ENCODE measurements at places on chromosomes 1 and 21.

GRCh38 chr1:113931451-113931851 lies 2.3 kb downstream of the HIPK1 start:
- peak; percentile 57 for DNase-seq

DNA sequence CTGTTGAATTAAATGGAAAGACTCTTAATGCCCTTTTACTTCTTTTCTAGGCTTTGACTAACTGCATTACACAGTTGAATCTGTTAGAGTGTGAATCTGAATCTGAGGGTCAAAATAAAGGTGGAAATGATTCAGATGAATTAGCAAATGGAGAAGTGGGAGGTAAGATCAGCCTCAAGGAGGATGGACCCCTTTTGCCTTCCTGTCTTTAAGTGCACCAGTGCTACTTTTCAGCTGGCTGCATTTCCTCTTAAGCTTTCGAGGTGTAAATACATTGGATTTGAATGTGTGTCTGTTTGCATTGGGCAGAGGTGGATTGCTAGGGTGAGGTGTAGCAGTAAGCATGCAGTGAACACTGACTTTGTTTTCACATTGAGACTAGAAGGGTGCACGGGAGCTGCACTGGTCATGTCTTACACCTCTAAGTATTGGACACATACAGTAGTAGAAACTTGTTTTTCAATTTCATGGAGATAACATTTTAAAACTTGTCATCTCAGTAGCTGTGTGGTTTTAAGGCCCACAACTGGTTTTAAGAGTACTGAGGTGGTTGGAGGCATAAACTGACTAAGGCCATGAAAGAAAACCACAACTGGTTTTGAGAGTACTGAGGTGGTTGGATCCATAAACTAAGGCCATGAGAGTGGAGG lies 35.4 kb downstream of the MIA3 start:
- no peak for DNase-seq

DNA sequence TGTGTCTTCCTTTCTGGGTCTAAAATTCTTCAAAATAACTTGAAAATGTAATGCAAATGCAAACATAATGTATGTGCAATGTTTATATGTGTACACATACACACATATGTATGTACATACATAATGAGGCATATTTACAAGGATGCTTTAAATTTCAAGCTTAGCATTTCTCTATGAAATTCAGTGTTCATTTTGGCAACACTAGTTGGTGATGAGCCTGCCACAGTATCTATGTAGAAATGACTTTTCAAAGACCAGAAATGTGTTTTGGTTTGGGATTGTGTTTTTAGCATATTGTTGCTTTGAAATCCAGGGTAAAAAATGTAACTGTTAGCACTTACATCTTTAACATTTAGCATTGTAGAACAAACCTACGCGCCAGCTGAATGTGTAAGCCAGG lies 10.1 kb downstream of the GABPA start:
- DNase-seq = no peak

DNA sequence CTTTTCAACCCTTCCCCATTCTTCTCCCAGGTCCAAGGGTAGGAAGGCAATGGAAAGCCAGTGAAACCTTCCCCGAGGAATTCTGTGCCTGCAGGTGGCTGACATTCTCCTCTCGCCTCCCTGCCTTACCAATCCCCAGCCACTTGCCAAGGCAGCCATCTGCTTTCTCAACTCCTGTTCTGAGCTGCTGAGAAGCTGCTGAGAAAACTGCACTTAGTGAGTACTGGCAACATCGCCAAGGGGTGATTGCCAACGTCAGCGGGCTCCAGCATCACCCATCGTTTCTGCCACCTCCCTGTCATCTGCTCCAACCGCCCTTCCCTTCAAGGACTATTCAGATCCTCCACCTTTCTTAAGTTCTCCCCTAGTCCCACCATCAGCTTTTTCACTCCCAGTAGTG lies 106.0 kb downstream of the PTPRU start:
- no peak for DNase-seq

GRCh38 chr1:22526677-22527076 lies 36.6 kb upstream of the EPHA8 start:
- DNase-seq = no peak

DNA sequence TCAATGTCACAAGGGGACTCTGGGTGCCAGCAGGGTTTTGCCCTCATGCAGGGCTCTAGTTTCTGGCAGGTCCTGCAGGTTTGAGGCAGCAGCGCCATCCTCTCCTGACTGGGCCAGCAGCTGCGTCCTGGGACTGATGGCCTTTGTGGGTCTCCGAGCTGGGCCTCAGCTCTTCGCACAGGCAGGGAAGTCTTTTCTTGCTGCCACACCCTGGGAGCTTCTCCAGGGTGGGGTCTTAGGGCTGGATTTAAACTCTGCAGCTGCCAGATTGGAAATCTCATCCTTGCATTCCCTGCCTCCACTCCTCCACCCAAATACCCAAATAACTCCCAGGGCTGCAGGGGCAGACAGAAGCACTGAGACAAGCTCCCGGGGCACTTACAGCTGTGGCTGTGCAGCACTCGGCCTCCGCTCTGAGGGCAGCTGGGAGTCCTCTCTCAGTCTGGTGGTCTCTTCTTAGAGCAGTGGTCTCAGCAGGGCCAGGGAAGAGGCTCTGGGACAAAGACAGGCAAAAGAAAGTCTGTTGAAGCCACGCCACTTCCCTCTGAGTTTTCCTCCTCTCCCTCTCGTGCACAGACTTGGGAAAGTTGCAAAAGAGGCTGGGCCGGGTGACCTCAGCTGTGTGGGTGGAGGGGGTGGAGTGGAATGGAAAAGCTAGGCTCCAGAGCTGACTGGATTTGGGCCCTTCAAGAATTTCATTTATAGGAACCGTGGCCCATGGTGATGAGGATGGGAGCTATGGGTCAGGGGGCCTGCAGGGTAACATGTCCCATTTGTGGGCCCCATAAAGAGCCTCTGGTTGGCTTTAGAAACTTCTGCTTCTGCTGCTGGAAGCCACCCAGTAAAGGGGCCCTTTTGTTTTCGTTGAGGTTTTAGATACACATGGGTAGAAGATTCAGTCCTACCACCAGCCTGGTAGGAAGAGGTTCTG lies at the start of gene RAB7B:
TSS of gene RAB7B (minus strand) at position 525 of the 931 bp plus-strand sequence. CDS start 9,260 bp downstream, outside the sequence.
- peak; percentile 81 for DNase-seq

- no peak for DNase-seq
Measured at GRCh38 chr1:229856009-229856650, 210.9 kb upstream of the GALNT2 start.

GRCh38 chr1:177341773-177342172 lies 171.0 kb downstream of the BRINP2 start:
- no peak for DNase-seq

- no peak for DNase-seq
Measured at GRCh38 chr21:44720170-44720569, 8.8 kb upstream of the TSPEAR start.

- no peak for DNase-seq
Measured at GRCh38 chr1:62977366-62977765, 193.4 kb downstream of the ATG4C start.

DNA sequence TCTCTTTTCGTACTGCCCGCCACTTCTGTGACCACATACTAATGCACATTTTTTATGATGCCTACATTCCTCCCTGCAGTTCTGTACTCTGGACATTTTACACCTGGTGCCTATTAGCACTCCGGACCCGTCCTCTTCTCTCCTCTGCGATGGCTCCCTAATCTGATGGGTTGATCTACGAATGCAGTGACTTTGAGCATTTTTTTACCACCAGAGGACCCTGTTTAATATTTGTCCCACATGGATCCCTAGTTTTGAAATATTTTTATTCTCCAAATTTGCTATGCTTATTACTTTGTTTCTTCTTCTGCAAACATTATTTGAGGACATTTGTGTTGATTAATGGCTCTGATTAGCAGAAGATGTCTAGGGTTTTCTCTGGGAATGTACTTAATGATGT lies 5.2 kb downstream of the PPFIA4 start:
- no peak for DNase-seq

DNA sequence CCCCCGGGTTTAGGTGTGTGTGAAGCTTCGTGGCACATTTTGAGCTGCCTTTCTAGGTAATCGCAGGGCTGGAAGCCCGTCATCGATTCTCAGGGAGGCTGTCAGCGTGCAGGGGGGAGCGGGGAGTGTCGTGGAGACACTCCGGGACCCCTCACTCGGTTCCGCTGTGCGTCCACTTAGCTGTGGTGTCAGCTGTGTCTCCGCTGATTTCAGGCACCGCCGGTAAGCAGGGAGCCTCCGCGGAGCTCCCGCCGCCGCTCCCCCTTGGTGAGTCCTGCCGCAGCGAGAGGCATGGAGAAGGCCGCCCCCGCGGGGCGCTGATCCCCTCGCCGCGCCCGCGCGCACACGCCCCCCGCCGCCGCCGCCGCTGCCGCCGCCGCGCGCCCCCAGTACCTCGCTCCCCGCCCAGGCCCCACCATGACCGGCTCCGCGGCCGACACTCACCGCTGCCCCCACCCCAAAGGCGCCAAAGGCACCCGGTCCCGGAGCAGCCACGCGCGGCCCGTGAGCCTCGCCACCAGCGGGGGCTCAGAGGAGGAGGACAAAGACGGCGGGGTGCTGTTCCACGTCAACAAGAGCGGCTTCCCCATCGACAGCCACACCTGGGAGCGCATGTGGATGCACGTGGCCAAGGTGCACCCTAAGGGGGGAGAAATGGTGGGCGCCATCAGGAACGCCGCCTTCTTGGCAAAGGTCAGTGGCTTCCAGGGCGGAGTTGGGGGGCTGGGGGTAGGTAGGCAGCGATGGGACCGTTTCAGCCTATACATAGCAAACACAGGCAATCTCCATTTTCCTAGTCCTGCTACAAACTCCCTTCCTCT lies 995 bp downstream of the VASH2 start:
- no peak for DNase-seq

DNA sequence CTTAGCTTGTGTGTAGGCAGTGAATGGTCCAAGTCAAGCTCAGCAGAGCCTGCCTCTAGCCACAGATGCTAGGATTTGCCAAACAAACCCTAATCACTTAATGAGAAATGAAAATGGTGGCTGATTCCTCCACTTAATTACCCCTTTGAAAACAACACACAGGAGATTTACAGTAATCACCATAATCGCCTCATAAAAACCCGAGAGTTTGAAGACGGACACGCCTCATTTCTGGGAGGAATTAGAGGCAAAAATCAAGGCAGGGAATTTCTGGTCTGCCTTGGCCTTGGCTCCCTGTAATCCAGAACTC lies 16.3 kb upstream of the FOXE3 start:
- no peak for DNase-seq

DNA sequence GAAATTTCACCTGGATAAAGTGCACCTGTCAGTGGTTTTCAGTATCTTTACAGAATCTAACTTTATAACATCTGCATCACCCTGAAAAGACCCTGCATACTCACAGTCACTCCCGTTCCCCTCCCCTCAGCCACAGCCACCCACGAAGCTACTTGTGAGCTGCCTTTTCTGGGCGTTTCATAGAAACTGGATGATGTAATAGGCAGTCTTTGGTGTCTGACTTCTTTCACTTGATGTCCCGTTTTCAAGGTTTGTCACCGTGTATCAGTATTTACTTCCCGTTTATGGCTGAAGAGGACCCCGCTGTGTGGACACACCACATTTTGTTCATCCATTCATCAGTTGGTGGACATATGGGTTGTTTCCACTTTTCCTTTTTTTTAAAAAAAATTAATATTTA lies 47.8 kb upstream of the LRRC3 start:
- no peak for DNase-seq

DNA sequence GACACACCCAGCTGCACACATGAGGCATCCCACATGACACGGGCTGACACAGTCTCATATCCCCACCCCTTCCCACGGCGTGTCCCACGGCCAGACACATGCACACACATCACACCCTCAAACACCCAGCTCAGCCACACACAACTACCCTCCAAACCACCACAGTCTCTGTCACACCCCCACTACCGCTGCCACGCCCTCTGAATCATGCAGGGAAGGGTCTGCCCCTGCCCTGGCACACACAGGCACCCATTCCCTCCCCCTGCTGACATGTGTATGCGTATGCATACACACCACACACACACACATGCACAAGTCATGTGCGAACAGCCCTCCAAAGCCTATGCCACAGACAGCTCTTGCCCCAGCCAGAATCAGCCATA lies 22.6 kb downstream of the PODN start:
- no peak for DNase-seq

DNA sequence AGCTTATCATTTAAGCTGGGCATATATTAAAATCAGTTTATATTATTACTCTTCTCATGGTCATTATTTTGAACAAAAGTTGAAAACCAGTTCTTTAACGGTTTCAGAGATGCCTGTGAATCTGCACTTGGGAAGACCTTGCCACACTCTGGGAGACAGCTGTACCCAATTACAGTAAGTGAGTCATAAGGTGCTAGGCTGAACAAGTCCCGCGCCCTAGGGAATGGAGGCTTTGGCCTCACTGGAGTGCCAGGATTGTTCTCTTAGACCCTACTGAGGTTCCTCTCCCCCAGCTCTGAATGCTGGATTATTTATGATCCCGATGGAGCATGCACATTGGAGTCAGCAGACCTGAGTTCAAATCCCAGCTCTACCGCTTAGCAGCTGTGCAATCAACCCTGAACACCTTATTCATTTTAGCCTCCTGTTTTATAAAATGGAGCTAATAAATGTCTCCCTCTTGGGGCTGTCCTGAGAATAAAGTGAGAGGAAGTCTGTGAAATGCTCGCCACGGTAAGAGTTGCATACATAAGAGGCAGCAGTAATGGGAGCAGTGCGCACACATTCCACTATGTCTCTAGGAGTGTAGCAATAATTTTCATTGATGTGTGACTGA lies 266.2 kb downstream of the FOXD2 start:
- DNase-seq = peak; percentile 25

DNA sequence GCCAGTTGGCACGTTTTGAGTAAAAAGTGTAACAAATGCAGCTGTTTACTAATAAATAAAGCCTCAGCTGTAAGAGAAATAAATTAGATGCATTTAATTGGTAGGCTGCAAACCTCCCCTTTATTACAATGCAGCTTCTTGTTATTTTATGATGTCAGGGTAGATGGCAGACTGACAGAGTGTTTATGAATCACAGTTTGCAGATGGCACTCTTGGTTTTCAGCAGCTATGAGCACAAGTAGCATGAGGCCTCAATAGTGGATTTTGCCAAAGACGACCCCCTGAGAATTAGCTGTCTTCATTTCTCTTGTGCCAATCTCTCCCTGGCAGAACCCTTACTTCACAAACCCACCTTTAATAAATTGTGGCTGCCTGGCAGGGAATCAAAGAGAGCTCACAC lies 161.2 kb upstream of the C1orf87 start:
- DNase-seq = no peak

- no peak for DNase-seq
Measured at GRCh38 chr1:203201516-203202205, 15.2 kb upstream of the CHI3L1 start.

DNA sequence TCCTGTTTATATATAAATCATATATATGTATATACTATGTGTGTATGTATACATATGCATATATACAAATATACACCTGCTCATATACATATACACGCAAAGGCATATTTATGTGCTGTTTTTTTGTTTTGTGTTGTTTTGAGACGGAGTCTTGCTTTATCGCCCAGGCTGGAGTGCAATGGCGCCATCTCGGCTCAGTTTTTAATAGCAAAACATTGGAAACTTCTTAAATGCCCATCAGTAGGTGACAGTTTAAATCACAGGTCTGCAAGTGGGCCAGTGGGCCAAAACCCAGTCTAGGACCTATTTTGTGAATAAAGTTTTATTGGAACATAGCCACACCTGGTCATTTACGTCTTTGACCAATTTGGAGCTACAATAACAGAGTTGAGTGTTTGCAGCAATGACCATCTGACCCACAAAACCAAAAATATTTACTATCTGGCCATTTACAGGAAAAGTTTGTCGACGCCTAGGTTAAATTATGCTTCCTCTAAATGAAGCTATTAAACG lies 132.3 kb downstream of the TOMM20 start:
- no peak for DNase-seq

- no peak for DNase-seq
Measured at GRCh38 chr1:155005076-155006011, 2.7 kb downstream of the ZBTB7B start.

Measured in fibroblast of pulmonary artery (primary cell).